ENCODE measurements at places on chromosomes 2 and 18.

GRCh38 chr2:195622966-195623365, 34.1 kb upstream of the SLC39A10 start:
- no peak for DNase-seq

DNA sequence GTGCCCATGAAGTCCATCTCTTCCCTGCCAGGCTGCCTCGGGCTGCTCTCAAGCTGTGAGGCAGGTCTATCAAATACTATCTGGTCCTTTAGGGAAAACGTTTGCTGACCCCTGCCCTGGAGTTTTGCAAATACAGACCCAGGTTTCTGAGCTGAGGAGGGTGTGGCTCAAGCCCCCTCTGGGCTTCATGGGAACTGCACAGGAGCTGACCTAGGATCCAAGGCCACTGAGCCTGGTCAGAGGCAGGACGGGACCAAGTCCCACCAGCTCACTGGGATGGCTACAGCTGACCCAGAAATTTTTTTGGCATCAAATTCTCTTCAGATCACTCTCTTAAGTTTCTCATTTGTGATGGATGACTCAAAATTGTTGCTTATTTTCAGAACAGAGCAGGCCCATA, 14.1 kb downstream of the ZNF516 start:
- DNase-seq = no peak

DNA sequence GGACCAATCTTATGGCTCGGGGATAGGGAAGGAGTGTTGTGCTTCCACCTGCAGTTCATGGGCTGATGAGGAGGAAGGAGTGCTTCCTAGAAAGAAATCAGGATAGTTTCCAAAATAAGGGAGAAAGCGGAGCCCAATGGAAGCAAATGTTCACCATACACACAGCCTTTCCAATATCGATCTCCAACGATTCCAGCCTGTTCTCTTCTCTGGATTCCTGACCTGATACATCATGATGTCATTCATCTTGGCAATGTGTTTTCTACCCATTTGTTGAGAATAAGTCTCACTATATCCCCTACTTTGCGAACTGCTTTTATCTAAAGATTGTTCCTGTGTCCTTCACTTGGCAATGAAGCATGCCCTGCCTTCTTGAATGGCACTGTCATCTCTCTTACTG, 205.3 kb upstream of the SIX2 start:
- DNase-seq = no peak

DNA sequence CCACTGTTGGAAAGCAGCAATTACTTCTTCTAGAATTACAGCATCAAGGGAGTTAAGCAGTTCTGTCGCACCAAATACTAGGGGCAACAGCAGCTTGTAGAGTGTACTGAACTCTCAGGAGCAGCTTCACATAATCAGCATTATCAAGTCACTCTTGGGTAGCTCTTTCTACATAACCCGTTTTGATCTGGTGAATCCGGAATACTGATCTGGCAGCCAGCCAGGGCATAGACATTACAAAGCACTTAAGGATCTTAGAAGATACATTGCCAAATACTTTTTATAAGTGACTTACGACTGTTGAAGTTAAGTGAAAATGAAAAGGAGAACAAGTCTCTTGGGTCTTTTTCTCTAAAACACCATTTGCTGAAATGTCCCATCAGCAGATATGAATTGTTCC, 73.2 kb upstream of the NETO1 start:
- no peak for DNase-seq

DNA sequence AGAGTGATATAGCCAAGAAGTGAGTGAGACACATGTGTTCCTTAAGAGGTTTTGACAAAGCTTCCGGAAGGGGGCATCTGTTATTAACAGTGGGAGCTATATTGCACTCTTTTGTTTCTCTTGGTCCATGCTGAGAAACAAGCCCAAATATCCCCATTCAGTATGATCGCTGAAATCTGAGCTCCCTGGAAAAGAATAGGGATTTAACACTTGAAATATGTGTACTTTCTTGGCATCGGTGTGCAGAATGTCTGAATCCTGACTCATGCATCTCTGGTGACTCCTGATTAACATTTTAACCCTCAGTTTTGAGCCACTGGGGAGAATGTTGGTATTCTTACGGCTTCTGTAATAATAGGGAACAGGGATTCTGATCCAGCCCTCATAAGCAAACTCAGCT, 448.1 kb downstream of the TSN start:
- DNase-seq = no peak

GRCh38 chr2:209900638-209901037, 101.8 kb upstream of the RPE start:
- DNase-seq = no peak

- no peak for DNase-seq
Observed at GRCh38 chr18:44119607-44120006, 561.1 kb upstream of the SETBP1 start.

- DNase-seq = no peak
Observed at GRCh38 chr2:62398356-62398755, 107.6 kb downstream of the TMEM17 start.

DNA sequence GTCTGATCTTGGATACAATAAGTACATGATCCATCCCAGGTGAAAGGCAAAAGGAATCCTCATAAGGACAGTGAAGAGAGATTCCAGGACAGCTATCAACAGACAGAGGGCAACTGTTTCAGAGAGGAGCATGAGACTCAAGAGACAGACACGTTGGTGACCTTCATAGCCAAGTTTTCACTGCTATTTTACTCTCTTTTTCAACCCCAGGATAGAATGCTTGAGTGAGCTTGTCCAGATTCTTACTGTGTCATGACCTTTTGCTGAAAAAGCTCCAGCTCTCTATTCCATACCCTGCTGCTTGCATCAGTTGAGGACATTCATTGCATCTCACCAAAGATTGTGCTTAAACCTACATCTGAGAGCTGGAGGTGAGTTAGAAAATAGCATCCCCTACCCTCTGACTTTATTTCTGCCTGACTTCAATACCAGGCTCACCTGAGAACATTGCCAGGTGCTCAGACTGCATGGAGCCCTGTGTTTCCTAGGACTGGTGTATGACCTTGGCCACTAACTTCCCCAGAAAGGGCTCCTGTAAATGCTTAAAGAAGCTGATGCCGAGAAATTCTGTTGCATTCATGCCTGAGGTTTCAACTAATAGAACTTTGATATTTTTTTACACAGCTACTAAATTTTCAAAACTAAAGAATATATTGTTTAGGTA, 70.4 kb upstream of the TMEM17 start:
- DNase-seq = no peak

DNA sequence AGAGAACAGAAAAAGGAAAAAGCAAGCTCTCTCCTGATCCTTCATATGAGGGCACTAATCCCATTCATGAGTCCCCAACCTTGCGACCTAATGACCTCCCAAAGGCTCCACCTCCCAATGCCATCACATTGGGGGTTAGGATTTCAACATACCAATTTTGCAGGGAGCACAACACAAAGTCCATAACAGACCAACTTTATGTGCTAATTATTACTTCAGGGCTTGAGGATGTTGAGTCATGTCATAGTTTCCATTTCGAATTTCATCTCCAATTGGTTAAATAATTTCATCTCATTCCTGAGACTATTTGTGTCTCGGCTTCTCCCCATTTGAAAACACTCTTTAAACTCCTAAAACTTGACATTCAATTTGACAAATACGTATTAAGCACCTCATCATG, 69.9 kb upstream of the KLF7 start:
- no peak for DNase-seq

- no peak for DNase-seq
Observed at GRCh38 chr2:6442252-6442985, 423.3 kb downstream of the CMPK2 start.

DNA sequence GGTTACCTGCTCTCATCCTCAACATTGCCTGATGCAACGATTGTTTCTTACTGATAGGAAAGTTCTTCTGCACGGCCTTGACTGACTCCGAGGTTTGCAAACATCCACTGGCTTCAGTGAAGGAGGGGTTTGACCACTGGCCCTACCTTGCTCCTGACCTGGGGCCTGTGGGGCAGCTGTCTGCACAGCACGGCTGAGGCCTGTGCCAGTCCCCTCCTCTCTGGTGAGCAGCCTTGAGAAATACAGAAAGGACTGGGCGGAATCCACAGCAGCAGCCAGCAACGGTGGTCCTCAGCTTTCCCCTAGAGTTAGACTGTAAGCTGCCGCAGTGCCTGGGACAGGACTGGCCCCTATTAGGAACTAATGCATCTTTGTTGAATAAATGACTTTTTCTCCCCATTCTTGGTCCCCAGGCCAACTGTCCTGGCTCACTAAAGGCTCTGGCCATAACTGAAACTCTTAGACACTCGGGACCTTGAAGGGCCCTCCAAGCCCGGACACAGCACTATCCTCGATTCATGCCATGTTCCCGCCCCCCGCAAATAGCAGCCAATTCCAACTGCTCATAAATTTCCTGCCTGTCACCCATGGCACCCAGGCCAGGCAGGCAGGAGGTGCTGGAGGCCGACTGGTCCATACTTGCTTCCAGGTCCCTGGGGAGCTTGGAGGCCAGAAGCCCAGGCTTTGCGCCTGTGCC, 26.7 kb downstream of the ATOH8 start:
- no peak for DNase-seq

- DNase-seq = no peak
Observed at GRCh38 chr2:215839816-215840215, 173.5 kb downstream of the MREG start.

All from stimulated activated CD4-positive, alpha-beta T cell treated with anti-CD3 and anti-CD28 coated beads, Interleukin-4, amount 100 ng/mL, for 4 hours (primary cell).